Natural killer cell treated with Interleukin-12 subunit alpha and Interleukin-12 subunit beta and Interleukin-15 and Interleukin-18, amount 100 ng/mL, for 72 hours (primary cell): ENCODE measurements at places on chromosomes 16 and 17. TPM values are rescaled to one million over a fixed set of nuclear protein-coding genes. Genes with fewer than 3 reads are reported as not detected.

TBC1D3D gene
- 4.4 TPM for total RNA-seq

DNA sequence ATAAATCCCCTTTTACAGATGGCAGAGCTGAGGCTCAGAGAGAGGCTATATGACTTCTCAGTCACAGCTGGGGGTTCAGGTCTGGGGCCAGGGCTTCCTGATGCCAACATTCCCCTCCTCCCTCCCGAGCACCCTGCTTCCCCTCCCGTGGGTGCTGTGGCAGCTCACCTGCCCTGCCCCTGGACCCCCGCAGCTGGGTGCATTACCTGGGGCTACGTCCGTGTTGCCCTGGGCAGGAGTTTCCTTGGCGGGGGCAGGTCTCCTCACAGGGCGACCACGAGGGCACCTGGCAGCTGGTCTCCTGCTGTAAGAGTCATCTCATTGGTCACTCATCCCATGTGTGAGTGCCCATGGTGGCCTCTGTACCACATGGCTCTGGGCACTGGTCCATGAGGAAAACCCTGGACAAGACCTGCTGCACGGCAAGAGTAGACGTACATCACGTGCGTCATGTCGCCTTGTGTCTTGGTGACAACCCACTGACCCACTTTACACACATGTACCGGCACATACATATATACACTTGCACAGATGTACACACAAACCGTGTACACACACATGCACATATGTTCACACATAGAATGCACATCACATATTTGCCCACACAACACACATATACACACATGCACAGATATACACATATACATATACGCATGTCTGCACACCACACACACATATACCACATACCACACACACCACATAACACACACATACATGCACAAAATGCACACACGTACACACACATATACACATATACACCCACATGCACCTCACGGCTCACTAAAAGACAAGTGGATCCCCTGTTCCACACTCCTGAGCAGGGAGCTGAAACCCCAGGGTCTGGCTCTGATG lies 134.0 kb downstream of the FOXL1 start:
- DNase-seq: no peak

DNA sequence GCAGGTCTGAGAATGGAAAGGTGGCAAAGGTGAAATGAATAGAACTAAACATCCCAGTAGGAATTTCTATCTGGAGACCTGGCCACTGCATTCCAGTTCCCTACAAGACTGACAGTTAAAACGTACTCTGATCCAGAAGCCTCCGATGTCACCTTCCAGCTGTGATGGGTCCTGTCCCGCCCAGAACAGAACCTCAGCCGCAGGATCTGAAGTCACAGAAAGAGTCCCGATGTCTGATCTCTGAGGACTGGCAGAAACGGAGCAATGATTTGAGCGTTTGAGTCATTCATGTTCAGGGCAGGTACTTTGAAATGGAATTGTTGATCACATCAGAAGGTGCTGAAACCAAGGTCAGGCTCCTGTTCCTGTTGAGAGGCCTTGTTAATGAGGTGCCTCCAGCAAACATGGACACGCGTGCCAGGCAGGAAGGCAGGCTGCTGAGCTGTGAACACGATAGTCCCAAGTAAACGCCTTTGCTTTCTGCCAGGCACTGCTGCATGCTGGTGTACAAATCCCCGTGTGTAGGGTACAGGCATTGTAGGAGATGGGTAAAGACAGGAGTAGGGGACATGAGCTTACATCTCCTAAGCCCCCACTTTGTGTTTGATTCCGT lies 61.4 kb downstream of the VAT1L start:
- no peak for DNase-seq

DNA sequence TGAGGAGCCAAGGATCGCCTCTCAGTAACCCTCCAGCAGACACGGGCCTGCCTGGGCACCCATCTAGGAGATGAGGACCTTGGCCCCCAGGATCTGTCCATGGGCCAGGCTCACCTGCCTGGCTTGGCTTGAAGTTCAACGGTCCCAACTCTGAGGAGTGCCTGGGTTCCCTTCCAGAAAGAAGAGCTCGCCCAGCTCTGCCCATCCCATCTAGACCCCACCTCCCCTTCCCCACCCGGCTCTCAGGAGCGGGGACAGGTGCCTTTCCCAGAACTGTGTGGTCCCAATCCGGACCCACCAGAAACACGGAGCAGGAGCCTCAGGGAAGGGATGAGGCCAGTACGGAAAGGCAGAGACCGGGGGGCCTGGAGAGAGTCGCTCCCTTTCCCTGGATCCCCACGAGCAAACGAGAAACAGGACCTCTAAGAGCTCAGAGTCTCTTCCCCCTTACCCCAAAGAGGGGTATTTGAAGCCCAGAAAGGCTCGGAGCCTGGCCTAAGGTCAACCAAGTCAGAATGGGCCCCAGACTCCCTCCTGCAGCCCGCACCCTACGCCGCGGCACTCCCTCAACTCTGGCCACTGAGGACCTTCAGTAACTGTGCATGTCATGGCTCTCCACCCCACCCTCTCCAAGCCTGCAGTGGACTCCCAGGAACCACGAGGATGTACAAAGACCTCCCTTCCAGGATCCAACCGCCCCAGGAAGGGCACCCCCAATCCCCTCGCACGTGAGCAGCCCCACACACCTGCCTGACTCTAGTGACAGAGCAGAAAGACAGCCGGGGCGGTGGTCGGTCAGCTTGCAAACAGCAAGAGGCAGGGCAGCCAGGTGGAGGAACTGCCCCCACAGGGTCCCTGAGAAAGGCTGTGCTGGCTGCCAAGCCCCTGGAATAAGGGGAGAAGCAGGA lies 5.4 kb downstream of the CLUH start:
- DNase-seq: peak; percentile 56

- no peak for DNase-seq
These were observed 30.5 kb downstream of the IQCK start for GRCh38 chr16:19748389-19749168.

TMEM92 gene
- not detected for total RNA-seq

- no peak for DNase-seq
These were observed 13.2 kb upstream of the NAGPA start for GRCh38 chr16:5046914-5047313.

DNA sequence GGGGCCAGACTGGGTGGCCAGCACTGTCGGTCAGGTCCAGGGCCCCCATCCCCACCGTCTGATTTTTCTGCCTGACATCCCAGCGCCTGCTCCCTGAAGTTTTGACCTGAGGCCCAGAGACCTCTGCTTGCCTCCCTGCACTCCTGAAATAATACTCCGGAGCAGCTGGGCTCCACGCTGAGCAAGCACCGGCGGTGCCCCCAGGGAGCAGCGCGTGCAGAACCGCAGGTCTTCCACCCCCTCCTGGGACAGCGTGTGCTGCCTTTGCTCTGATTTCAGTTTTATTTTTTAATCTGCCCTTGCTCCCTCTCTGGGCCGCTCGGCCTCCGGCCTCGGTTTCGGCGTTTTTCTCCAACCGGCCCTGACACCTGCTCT lies 132.4 kb upstream of the GSE1 start:
- no peak for DNase-seq
